Stimulated activated CD4-positive, alpha-beta T cell treated with anti-CD3 and anti-CD28 coated beads, Interleukin-2, amount 100 ng/mL, for 48 hours (primary cell): ENCODE measurements at places on chromosomes 5 and 9.

GRCh38 chr5:79567926-79568549 lies 44.2 kb upstream of the TENT2 start:
- no peak for DNase-seq

- DNase-seq = no peak
Measured at GRCh38 chr5:138386290-138386689, 33.8 kb downstream of the KDM3B start.

DNA sequence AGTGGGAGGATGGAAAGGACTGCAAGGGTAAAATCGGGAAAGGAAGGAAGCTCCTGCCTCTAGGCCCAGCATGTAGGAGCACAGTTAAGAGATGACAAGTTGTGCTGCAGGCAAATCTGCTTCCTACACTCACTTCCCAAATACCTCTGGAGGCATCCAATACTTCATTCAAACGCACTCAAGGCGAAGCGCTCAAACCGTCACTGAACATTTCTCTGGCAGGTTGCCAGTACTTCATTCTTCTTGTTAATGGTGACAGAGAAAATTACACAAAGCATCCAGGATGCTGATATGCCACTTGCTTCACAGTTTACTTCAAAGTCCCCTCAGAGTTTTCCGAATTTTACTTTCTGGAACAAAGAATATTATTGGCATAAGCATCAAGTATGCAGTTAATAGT lies 59.8 kb downstream of the NREP start:
- no peak for DNase-seq

DNA sequence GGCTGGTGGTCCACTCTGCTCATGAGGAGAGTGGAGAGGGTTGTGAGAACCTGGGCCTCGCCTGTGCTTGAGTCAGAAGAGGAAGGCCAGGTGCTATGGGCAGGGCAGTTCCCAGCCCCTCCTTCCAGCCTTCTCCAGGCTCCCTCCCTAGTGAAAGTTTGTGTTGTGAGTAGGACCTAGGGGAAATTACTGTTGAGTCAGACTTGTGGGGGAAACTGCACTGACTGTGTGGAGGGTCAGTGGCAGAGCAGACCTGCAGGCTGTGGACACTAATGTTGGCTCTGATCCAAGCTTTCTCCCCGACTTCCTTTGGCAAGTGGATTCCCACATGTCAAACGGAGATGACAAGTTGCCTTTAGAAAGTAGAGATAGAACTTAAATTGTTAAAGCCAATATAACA lies 102.6 kb downstream of the ARHGAP26 start:
- DNase-seq = no peak

DNA sequence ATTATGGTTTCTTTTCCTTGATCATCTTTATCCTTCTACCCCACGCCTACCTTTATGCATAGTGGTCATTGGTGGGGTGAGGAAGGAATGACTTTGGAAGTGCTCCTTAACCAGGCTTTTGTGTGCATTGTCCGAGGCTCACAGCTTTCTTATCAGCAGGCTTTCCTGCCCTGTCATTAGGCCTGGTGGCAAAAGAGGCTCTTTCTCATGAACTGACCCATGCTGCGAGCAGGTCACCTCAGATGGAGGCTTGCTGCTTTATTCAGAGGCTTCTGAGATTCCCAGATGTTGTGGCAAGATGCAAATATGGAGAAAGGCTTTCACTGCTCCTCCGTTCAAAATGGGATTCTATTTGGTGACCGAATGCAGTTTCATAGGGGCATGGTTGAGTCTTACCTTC lies 57.4 kb upstream of the DMRTA1 start:
- DNase-seq = no peak

DNA sequence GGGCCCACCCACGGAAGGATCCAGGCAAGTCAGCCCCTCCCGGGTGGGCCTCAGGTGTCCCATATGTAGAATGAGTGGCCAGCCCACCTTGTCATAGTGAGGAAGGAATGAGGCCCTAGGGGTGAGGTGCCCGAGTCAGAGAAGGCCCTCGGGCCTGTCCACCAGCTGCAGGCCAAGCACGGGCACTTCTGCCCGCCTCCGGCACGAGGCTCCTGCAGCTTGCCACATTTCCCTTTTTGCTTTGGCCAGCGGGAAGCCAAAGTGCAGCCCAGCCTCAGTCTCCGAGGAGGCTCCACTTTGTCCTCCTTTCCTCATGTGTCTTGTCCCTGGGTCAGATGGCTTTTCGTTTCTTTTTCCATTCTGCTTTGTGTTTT lies 72.9 kb downstream of the PSMB7 start:
- DNase-seq = no peak

- DNase-seq = no peak
Measured at GRCh38 chr9:126696401-126697145, 82.8 kb downstream of the LMX1B start.

DNA sequence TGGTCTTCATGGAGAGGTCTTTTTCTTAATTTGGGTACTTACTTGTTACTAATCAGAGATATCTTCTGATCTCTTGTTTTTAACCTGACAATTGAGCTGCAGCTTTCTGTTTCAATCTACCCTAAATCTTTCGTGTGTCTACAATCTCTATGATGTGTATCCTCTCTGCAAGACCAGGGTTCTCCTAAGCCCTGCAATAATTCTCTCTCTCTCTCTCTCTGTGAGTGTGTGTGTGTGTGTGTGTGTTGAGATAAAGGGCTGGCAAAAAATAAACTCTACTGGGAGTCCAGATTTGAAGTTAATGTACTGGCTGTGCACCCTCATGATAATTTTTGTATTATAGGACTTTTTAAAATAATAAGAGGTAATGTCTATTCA lies 57.8 kb upstream of the FBXL7 start:
- no peak for DNase-seq

DNA sequence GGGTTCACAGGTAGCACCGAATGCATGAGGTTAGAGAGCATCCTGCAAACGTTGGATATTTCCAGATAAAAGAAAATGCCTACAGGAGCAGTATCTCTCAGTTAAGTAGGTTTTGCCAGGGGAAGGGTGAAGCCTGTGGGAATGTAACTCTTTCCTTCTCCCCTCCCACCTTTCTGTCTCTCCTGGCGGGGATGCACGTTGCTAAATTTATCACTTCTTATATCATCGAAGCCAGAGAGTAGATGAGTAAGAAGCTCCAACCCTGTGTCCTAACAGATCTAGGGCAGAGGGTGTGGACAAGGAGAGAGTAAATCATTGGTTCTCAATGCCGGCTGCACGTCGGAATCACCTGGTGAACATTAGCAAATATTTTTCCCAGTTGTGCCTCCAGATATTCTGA lies 457.5 kb downstream of the ENC1 start:
- no peak for DNase-seq

DNA sequence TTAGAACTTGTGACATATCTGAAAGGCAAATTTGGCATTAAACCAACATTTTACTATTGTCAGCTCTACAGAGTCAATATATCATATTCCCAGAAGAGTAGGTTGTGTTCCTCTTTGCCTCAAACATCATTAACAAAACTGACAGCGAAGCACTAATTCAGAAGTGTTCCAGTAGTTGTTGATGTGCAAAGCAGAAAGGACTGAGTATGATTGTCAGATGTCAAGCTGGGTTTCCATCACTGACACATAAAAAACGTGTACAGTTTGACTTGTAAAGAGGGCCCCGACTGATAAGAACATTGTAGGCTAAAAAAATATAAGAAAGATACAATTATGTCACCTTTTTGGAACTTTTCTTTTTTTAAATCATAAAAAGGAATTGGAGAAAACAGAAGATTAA lies 101.5 kb upstream of the ZNF608 start:
- DNase-seq = no peak

GRCh38 chr5:61410811-61411210 lies 78.8 kb downstream of the ZSWIM6 start:
- no peak for DNase-seq

DNA sequence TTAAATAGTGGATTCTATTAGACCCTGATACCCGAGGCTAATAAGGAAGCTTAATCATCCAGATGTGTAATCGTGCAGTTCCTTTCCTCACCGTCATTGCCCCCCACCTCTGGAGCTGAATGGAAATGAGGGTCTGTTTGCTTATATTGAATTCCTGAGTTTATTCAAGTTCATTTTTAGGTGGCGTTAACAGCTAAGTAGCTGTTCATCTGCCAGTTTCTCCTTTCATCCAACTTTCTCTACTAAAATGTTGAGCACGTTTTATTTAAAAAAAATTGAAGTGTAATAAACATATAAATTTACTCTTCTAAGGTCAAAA lies 291.0 kb downstream of the DOCK8 start:
- no peak for DNase-seq

- DNase-seq = no peak
Measured at GRCh38 chr9:117412006-117412715, 2.7 kb downstream of the ASTN2 start.

DNA sequence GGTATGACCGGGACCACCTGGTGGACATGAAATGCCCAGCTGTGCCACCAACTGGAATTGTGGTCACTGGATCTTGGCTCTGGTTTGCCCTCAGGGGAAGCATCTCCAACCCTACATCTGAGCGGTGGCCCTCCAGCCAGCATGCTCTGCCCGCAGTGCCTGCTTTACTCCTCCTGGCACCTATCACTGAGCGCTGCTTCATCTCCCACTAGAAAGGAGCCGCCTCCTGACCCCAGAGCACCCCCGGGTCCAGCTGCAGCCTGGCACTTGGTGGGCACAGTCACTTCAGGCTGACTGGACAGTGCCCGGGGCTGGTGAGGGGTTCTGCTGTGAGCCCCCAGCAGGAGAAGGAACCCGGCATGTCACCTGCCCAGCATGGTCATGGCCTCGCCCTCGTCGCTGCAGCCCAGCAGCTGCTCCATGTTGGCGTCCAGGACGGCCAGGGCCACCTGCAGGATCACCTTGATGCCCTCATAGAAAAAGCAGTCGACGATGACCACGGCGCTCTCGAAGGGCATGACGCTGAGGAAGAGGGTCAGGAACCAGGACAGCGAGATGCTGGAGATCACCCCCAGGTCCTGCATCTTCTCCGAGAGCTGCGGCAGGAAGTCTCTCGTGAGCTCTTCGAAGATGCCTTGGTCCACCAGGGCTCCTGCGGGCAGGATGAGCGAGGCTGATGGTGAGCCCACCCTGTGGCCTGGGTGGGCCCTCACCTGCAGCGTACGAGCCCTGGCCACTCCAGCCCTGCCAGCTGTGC lies 16.1 kb upstream of the MRNIP start:
- DNase-seq = no peak

DNA sequence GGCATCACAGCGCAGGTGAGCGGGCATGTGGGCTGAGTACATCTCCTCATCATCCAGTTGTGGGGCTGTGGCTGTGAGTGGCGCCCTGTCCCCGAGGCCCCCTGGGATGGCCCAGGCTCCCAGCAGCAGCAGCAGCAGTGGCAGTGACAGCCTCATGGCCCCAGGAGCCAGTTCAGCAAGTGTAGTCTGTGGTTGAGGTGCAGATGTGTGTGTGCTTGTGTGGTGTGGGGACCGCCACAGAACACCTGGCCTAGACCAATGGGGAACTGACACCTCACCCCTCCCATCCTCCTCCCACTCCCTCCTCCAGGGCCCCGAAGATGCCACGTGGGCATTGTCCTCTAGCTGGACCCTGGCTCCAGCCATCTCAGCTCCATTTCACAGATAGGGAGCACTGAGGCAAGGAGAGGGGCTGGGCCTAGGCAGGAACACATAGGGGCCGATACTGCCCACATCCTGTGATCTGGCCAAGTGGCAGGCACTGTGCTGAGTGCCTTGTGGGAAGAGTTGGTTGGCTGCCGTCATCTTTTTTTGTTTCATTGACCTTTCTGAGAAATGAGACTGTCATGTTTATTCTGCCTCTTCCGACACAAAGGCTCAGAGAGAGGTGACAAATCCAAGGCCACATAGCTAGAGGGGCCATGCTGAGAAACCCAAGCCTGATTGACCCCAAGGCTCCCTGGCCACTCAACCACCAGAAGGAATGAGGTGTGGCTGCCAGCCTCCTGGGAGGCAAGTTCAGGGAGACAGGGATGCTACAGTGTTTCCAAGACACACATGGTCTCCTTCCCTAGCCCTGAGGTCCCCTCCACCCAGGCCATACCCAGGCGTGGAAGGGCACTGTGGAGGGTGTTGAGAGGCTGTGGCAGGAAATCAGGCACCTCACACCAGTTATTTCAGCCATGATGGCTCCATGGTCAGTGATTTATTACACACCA lies at the start of gene MZB1:
Gene MZB1 (minus strand): TSS at position 213 of the 938 bp plus-strand sequence. CDS start 57 bp downstream, at position 156.
- peak; percentile 47 for DNase-seq

GRCh38 chr5:6194906-6195612 lies 183.3 kb downstream of the MED10 start:
- DNase-seq = no peak

GRCh38 chr5:78354066-78354670 lies 6.2 kb upstream of the SCAMP1 start:
- DNase-seq = no peak

GRCh38 chr5:16803831-16804230 lies 132.3 kb downstream of the MYO10 start:
- DNase-seq = no peak

DNA sequence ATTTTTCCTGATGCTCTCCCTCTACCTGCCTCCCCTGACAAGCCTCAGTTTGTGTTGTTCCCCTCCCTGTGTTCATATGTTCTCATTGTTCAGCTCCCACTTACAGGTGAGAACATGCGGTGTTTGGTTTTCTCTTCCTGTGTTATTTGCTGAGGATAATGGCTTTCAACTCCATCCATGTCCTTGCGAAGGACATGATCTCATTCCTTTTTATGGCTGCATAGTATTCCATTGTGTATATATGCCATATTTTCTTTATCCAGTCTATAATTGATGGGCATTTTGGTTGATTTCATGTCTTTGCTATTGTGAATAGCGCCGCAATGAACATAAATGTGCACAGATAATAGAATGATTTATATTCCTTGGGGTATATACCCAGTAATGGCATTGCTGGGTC lies 77.5 kb upstream of the FAM170A start:
- DNase-seq = no peak

GRCh38 chr5:36238502-36239295 lies 3.0 kb downstream of the NADK2 start:
- DNase-seq = no peak

GRCh38 chr5:40879163-40879942 lies 29.9 kb upstream of the C7 start:
- DNase-seq = no peak

DNA sequence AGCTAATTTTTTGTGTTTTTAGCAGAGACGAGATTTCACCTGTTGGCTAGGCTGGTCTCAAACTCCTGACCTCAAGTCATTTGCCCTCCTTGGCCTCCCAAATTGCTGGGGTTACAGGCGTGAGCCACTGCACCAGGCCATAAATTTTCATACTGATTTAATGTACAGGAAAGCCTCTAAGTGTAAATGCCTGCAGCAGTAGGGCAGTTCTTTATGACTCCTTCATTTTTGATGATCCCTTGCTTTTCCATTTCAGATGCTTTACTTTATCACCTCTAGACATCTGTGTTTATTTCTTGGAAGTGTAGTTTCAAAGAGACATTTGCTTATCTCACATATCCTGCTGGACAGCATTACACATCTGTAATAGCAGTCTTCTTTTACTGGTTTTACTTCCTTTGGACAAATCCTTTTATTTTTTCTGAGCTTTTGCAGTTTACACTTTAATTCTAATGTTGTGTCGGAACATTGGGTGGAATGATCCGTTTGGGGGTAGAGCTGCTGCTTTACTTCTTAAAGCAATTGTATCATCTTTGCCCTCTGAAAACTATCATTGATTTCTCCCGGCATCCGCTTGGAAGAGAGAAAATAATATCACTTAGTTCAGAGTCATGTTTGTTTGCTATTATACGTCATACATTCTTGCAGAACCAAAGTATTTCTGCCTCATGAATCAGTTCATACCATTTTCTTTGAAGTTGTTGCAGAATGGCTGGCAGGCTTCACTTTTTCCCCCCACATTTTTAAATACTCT lies 36.0 kb downstream of the SCGB3A1 start:
- DNase-seq = no peak
